ENCODE measurements at places on chromosomes 5 and 9. TPM values are rescaled to one million over a fixed set of nuclear protein-coding genes. Genes with fewer than 3 reads are reported as not detected.

The KCNMB1 gene
- not detected for total RNA-seq

The PCDHA9 gene
- 2.0 TPM for total RNA-seq

The RICTOR gene
- total RNA-seq: 24.7 TPM

The ASS1 gene
- 22.5 TPM for total RNA-seq

The MGAT4B gene
- 32.1 TPM for total RNA-seq

The STARD4 gene
- total RNA-seq: 157 TPM

GRCh38 chr9:109639674-109640579, 140.1 kb upstream of the PALM2AKAP2 start:
- DNase-seq: peak; percentile 60

GRCh38 chr9:120710110-120710981, 3.9 kb downstream of the MEGF9 start:
- peak; percentile 28 for DNase-seq

- DNase-seq: peak; percentile 31
Observed at GRCh38 chr5:113330533-113331208, 104.1 kb downstream of the TSSK1B start.

DNA sequence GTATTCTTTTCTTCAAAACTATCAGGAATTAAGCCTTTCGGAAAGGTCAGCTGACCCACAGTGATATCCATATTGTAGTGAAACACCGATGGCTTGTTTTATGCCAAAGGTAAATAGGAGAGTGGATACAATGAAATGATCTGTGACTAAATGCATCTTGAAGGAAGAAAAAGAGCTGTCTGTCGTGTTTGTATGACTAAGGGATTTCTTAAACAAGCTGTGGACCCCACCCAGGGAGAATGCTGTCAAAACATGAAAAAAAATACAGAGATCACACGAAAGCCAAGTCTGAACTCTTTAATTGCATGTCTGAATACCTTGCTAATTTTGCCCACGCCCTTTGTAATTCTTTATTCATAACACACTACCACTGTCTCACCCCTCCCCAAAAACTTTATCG, 286.4 kb upstream of the WWC1 start:
- DNase-seq: no peak

- DNase-seq: no peak
Observed at GRCh38 chr9:127686461-127687393, 20.1 kb upstream of the CFAP157 start.

- DNase-seq: no peak
Observed at GRCh38 chr9:86828631-86829030, 118.7 kb downstream of the GAS1 start.

DNA sequence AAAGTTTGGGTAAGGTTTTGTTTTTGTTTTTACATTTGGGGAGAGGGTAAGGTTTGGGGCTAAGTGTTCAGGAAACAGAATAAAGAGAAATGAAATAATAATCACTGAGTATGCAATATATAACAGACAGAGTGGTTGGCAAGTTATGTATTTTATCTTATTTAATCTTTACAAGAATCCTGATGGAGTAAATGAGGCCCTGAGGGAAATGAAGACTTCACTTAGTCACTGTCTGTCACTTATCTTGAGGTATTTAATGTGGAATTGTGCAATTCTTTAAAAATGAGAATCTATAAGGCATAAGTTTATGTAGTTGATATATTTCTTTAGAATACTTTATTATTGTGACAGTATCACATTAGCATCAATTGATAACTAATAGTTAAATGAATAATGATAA, 48.1 kb downstream of the TEK start:
- DNase-seq: no peak

DNA sequence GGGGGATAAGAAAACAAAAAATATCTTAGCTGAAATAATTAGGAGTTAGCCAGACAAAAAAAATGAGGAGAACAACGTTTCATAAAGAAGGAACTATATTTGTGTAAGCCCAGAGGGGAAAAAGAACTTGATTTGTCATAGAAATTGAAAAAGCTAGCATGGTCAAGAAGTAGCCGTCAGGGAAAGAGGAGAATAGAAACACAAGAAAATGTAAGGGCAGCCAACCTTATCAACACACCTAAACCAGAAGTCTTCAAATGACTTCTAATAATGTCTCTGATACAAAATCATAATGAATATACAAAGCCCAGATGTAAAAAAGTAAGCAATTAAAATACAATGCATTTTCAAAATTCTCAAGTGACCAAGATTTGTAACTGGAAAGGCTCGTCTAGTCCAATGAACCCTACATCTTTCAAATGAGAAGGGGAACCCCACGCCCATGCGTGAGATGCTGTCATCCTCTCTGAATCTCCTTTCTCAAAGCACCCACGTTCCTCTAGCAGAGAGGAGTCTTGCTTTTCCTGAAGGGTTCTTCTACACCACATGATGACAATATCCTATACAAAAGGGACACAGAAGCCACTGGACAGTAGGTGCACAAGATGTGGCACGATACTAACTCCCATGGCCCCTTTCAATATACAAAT, 103.7 kb downstream of the ARL15 start:
- no peak for DNase-seq

GRCh38 chr5:88979244-88979643, 96.3 kb upstream of the MEF2C start:
- DNase-seq: no peak

- no peak for DNase-seq
Observed at GRCh38 chr5:176501333-176501732, 35.9 kb downstream of the RNF44 start.

DNA sequence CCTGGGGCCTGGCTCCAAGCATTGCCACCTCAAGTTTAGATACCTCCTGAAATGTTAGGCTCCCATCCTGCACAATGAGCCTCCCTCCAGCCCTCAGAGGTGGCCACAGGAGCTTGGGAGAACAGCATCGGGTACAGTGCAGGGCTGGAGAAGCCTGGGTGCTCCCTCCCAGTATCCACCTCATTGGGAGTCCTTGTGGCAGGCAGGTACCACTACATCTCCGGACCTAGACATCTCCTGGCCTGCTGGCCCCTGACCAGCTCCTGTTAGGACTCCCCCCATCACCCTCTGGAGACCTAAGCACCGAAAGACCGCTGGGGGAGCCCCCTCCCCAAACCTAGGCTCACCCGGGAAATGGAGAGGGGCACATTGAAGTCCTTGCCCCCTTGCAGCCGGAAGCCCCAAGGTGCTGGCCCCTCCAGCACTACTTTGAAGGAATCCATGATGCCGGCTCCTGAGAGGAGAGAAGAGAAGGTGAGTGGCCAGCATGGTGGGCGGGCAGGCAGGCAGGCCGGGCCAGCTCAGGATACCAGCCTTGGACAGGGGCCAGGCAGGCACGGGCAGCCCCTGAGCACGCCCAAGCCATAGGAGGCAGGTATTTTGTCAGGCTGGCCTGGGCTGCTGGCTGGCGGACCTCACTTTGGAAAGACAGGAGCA, 1.2 kb downstream of the PDLIM7 start:
- DNase-seq: peak; percentile 58

DNA sequence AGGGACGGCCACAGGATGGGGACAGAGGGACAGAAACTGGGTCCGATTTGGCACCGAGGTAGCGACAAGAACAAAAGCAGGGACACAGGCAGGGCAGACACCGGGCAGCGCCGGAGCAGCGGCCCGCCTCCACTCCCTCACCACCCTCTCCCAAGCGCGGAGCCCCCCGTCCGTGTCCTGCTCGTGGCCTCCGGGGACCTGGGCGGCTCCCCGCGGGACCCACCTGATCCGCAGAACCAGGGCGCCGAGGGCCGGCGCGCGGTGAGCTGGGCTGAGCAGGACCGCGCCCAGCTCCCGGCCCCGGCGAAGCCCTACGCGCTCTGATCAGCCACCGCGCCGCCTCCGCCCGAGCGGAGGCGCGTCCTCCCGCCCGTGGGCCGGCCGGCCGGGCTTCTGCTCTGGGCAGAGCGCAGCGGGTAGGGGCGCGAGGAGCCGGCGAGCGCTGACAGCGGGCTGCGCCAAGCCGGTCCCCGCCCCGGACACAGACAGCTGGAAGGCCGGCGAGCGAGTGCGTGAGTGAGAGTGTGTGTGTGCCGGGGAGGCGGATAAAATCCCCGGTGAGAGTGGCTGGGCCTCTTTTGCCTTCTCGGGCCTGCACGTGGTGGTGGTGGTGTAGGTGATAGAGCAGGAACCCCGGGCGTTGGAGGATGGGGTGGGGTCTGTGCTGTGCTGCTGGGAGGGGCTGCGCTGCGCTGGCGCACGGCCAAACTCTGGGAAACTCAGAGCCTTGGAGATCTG, at the start of gene GGTA1:
TSS of gene GGTA1 (minus strand) at position 418 of the 738 bp plus-strand sequence. CDS start 31,922 bp downstream, outside the sequence.
- DNase-seq: peak; percentile 84

- DNase-seq: no peak
Observed at GRCh38 chr5:45205403-45205961, 396.7 kb downstream of the MRPS30 start.

DNA sequence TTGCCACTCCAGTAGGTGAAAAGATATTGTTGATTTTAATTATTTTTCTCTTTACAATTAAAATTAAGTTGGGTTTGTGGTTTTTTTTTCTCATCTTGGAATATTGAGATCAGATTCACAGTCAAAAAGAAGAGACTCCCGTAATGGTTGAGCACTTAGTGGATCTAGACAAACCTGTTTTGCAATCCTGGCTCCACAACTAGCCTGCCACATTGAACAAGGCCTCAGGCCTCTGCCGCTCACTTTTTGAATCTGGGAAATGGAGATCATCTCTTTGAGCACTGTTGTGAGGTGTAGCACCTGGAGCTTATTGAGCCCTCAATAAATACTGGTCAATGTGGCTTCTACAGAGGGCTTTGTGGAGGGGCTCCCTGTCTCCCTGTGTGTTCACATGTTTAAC, 37.1 kb upstream of the RARS1 start:
- no peak for DNase-seq

- DNase-seq: no peak
Observed at GRCh38 chr5:125863579-125863978, 559.6 kb upstream of the GRAMD2B start.

- DNase-seq: no peak
Observed at GRCh38 chr5:167870055-167870454, 421.4 kb upstream of the WWC1 start.

GRCh38 chr9:135345775-135346433, 133.7 kb upstream of the PPP1R26 start:
- no peak for DNase-seq

GRCh38 chr9:135517407-135517822, 3.8 kb upstream of the LCN1 start:
- DNase-seq: no peak
